IPS DF 6.9 (cell line): ENCODE measurements at places on chromosomes 3 and 15.
A peak's percentile ranks its signal among the peaks of the same experiment; 100 is the strongest.

GRCh38 chr3:13134166-13134878 lies 61.1 kb upstream of the IQSEC1 start:
- no peak for DNase-seq

- DNase-seq: no peak
Measured at GRCh38 chr3:81451611-81452010, 309.8 kb downstream of the GBE1 start.

DNA sequence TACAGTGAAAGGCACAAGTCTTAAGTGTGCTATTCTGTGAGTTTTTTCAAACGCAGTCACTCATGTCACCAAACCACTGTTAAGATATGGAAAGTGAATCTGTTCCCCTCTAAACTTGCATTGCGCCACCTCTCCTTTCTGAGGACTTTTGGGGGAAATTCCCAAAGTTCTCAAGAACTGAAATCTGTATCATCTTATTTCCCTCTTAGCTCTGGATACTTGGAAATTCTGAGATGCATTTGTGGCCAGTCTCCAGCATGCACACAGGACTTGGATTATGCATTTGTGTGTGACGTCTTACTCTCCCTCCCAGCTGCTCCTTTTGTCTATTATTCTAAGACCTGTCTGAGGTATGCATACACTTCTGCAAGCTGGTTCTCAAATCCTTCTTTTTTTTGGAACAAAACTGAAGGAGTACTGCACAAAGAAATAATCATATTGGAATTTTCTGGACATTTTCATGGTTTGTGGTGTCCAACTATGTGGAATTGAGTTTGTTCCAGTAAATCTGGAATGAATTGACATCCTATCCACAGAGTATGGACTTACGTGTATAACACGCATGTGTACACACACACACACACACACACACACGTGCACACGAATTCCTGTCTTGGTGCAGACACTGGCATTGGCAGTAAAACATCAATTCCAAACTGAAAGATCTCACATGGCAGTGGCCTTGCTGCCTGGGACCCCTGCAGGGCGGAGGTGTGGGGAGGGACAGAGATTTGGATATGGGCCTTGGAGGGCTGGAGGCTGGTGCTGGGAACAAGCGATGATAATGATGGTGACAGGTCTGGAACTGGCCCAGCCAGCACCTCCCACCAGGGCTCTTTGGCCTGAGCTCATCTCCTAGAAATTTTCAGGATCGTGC lies 8.2 kb upstream of the LCTL start:
- no peak for DNase-seq

DNA sequence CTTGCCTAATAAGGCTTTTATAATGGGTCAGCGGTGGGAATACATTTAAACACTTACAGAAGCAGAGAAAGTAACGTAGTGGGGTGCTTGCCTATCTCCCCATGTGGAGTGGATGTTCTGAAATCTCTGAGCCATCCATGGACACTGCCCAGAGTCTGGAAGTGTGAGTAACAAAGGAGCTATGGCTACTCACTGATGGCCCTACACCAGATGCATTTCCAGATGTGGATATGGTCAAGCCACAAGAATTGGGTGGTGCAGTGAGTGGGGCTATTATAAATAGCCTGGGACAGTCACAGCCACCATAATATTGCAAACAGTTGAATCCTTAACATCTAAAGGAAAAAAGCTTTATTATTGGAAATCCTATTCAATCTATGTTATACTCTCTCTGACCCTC lies 96.6 kb downstream of the CGNL1 start:
- no peak for DNase-seq

- no peak for DNase-seq
Measured at GRCh38 chr3:41651718-41652117, 310.2 kb downstream of the ULK4 start.

DNA sequence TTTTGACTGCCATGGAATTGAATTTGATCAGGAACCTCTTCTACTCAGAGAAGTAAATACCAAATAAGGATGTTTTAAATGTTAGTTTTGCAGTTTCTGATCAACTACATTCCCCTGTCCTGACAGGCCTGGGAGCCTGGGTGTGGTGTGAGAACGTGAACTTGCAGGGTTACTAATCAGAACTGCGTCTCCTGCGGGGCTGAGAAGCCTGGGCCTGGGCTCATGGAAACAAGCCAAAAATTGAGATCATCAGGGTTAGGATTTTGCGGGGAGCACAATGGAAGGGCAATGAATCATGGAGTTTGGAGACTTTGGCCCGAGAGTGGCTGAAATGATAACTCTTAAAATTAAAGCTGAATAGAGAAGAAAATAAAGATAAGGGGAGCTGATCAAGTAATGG lies 47.8 kb upstream of the C3orf70 start:
- DNase-seq: no peak

- no peak for DNase-seq
Measured at GRCh38 chr3:191476066-191476772, 15.3 kb downstream of the PYDC2 start.

DNA sequence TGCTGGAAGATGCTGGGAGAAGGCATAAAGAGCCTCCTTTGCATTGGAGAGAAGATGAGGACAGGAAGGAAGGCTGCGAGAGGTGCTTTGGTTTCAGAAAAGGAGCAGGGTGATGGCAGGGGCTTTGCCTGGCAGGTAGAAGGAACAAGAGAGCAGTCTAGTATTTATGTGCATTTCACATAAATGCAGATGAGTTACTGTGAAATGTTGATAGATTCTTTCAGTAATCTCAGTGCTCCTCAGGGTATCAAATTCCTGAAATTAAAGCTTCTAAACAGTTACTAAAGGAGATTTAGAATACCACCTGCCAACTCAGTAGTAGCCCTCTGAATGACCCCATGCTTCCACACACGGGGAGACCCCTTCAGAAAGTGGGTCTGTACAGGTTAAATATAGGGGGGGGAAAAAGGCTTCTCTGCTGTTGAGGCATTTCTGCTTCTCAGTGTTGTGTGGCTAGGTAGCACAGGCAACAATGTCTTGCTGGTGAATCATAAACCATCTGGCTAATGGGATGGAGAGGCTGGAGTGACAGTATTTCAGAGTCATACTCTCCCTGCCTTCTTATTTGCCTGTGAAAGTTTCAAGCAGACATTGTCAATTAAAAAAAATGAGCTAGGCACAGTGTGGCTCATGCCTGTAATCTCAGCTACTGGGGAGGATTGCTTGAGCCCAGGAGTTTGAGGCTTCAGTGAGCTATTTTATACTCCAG lies 14.3 kb upstream of the FBXL22 start:
- DNase-seq: no peak

DNA sequence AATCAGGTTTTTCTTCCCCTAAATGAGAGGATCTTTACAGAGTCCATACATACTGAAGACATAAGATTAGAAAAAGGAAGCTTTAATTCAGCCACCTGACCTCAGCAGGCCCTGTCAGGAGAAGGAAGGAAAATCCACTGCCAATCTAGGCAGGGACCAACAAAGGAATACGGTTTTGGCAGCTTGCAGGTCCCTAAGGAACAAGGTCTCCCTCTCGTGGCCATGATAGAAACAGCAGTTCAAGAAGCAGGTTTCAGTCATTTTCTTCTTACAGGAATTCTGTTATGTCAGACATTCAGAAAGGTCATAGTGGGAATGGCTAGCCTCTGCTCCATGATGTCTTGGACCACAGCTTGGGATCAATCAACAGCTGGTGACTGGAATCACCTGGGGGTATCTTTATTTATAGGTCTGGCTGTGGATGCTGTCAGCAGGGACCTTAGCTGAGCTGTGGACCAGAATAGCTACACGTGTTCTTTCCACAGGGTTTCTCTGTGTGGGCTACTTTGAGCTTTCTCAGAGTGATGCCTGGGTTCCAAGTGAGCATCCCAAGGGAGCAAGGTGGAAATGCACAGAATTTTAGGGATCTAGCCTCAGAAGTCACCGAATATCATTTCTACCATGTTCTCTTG lies 9.4 kb upstream of the CMSS1 start:
- peak; percentile 54 for DNase-seq

GRCh38 chr15:76059320-76060117 lies at the start of gene TMEM266:
Gene TMEM266, plus strand, starts transcription at chr15:76059985. Its CDS starts 74,279 bp downstream, at chr15:76134264.
- no peak for DNase-seq

- no peak for DNase-seq
Measured at GRCh38 chr3:1442271-1442670, 349.4 kb downstream of the CNTN6 start.

- DNase-seq: no peak
Measured at GRCh38 chr3:192001218-192001617, 540.3 kb downstream of the PYDC2 start.

DNA sequence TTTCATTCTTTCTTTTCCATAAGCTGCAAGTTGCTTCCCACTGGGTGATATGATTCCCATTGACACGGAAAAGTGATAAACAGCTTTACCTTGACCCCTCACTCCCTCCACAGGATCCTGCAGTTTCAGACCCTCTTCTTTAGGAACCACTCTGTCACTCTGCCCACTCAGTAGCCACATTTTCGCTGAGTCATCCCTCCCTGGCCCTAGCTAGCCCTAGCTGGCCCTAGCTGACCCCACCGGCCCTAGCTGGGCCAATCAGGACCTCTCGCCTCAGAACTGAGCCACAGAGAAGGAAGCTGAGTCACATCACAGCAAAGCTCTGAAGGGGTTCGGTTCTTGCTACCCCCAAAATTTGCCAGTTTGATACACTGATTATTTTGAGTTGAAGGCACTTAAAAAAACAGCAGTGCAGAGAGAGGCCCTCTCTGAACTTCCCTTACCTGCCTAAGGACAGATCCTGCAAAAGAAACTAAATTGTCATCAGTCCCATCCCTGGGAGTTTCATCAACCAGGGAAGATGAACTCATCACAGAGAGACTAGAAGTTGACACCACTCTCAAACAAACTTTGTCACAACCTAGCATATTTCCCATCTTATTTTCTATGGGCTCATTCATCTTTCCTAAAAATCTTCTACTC lies 233.5 kb upstream of the PROK2 start:
- no peak for DNase-seq

DNA sequence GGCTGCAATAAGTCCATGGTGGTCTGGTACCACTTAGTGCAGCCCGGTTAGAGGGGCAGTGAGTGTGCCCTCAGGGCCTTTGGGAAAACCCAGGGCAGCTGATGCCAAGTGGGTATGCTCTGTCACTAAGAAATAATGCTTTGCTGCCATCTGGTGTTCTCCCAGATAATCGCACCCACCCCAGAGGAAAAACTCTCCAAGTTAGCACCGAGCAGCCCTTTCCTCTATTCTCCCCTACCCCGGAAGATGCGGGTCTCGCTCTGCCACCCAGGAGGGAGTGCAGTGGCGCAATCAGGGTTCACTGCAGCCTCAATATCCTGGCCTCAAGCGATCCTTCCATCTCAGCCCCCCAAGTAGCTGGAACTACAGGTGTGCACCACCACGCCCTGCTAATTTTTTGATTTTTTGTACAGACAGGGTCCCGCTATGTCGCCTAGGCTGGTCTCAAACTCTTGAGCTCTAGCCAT lies 21.3 kb upstream of the DAPK2 start:
- DNase-seq: peak; percentile 48

GRCh38 chr15:59208613-59209249 lies 2.1 kb downstream of the LDHAL6B start:
- no peak for DNase-seq

DNA sequence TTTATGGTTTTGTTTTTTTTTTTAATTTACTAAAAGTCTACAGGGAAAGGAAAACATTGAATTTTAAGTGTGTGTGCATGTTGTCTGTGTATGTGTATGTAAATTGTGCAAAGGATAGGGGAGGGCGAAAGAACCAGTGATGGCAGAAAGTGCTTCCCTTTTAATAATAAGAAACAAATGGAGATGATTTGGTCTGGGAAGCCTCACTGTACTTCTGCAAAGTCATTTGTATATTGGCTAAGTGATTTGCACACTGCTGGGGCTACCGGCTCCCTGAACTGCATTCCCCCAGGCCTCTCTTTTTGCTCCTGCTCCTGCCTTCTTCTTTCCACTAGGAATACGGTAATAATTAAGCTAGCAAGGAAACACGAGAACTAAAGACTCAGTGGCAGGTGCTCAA lies 101.2 kb downstream of the CD47 start:
- no peak for DNase-seq

DNA sequence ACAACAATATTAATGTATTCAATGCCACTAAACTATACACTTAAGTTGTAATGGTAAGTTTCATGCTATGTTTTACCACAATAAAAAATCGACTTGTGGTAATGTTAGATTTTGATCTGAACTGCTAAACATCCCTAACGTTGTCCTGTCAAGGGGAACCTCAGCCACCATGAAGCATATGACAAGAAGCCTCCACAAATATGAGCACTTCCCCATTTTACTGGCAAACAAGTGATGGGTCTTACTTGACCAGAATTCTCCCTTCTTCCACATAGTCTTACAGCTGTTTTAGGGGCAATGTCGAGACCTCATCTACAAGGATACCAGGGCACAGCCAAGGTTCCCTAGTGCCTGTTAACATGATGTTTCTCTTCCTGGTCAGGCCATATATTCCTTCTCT lies 124.2 kb upstream of the ABI3BP start:
- no peak for DNase-seq

GRCh38 chr15:39312984-39313383 lies 267.9 kb upstream of the THBS1 start:
- DNase-seq: no peak

GRCh38 chr3:49387721-49388120 lies 24.1 kb downstream of the RHOA start:
- no peak for DNase-seq

DNA sequence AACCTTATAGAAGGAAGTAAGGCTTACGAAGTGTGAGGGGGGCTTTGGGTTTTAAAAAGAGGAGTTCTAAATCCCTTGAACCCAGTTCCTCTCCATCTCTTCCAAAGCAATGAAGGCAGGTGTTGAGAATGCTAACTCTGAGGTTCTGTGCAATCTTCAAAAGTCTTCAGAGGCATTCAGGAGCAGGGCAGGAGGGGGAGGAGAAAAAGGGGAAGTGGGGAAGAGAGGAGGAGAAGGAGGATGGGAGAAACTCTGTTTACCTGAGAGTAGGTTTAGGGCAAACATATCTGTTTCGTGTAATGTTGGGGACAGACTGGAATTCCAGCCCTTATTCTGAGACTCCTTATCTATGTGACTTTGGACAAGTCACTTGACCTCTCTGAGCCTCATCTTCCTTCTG lies 36.9 kb downstream of the FAM3D start:
- DNase-seq: no peak

DNA sequence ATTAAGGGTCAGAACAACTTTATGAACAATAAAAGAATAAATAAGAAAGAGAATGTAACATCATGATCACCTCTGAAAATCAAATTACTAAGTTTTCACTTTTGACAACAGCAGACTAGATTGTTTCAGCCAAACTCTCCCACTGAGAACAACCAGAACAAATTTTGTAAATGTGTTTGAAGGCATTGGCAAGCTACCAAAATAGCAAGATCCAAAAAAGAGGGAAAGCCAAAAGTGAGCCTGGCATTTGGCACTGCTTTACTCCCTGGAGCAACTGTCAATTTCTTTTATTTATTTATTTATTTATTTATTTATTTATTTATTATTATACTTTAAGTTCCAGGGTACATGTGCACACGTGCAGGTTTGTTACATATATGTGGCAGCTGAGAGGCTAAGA lies 67.2 kb downstream of the CFAP44 start:
- DNase-seq: no peak

GRCh38 chr3:45537970-45538640 lies 56.4 kb upstream of the LIMD1 start:
- no peak for DNase-seq

DNA sequence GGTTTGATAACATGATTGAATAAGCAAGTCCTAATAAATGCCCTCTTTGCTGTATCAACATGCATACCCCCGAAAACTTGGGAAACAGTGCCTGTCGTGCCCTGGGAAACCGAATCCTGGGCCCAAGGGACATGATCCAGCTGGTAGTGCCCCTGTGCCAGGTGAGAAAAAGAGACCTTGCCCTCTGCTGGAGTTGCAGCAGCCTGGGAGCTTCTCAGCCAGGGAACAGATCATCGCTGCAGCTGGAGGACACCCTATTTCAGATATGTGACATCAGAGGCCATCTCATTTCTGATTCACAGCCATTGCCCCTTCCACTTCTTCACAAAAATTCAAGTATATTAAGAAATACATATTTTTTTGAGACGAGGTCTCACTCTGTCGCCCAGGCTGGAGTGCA lies 32.3 kb downstream of the STOML1 start:
- no peak for DNase-seq
